ENCODE measurements at places on chromosomes 7 and 10.

DNA sequence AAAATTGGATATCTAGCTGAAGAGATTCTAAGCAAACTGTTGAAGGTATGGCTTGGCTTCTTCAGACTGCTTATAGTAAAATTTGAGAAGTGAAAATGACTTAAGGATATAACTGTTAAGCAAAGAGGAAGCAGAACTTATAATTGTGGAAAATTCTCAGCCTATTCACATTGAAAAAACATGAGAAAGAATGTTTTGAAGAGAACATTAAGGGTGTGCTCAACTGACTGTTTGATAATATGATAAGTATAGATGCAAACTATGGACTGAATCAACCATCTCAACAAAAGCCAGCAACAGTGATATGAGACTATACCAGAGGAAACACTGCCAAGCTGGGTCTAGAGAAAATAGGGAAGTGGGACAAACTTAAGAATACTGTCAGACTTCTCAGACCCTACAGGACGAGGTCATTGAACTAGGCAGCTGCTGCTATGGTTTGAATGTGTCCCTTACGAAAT is 133.1 kb upstream of the PPP1R3A start:
- DNase-seq: no peak

- no peak for DNase-seq
Observed at GRCh38 chr7:26794541-26794940, 69.8 kb downstream of the SKAP2 start.

GRCh38 chr7:134420424-134421125 is 38.3 kb downstream of the AKR1B1 start:
- DNase-seq: no peak

- peak; percentile 64 for DNase-seq
Observed at GRCh38 chr10:128035557-128035973, 90.7 kb downstream of the MKI67 start.

- no peak for DNase-seq
Observed at GRCh38 chr10:118321724-118322575, 20.2 kb downstream of the FAM204A start.

DNA sequence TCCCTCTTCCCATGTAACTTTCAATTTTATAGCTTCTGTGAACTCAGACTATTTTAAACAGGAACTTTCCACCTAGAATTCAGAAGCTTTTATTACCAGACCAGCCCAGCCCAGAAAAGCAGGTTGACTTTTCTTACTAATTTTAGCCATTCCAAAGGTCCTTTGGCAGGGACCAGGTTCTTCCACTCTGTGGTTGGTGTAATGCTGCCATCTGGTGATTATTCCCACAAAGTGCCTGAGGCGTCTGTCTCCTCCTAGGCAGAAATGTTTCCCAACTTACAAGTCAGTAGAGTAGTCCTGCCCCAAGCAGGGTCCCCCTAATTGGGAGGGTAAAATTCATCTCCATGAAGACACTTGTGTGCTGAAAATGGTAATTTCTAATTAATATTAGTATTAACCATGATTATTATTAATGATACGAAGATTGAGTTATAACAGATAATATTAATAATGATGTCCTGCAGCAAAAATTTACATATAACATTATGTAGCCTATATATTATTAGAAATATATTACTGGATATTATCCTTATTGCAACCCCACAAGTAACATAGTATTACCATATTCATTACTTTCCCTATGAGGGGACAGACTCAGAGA is 53.0 kb upstream of the PPP1R17 start:
- DNase-seq: no peak

- no peak for DNase-seq
Observed at GRCh38 chr10:42924484-42924883, 141.9 kb downstream of the BMS1 start.

- no peak for DNase-seq
Observed at GRCh38 chr7:75849573-75849972, 29.3 kb upstream of the RHBDD2 start.

- no peak for DNase-seq
Observed at GRCh38 chr10:99993701-99994689, 15.8 kb downstream of the DNMBP start.

DNA sequence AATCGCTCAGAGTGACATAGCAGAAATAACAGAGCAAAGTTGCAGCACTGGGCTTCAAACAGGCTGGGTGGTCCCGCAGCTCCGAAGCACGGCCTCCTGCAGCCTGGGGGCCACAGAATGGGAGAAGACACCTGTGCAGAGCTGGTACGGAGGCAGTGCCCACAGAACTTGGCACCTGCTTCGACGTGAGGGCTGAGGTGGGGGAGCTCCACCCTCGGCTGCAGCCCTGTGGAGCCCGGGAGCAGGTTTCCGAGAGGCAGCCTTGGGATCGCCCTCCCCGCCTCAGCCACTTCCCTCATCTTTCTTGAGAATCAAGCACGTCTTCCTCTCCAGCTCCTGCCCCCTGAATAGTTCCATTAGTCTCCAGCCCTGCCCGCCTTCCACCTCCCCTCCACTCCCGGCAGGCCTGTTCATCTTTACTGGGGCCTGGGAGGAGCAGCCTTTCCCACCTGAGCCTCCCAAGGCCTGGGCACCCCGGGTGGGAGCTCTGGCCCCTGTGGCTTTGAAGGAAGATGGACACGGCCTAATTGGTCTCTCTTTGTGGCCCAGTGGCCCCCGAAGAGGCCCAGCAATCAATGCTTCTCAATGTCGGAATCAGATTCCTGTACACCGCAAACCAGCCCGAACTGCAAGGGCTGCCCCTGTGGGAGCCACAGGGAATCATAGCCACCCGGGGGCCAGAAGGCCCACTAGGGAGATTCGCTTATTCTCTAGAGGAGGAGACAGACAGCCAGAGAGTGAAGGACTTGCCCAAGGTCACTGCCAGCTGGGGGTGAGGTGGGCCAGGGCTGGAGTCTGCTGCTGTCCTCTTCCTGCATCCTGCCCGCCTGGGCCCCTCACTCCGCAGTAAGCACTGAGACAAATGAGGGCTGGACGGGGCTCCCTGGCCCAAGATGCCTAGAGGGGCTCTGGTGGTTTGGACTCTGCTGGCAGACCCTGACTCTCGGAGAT is 17.0 kb upstream of the PCBD1 start:
- DNase-seq: no peak

- DNase-seq: no peak
Observed at GRCh38 chr10:93435621-93436397, 46.3 kb downstream of the MYOF start.

DNA sequence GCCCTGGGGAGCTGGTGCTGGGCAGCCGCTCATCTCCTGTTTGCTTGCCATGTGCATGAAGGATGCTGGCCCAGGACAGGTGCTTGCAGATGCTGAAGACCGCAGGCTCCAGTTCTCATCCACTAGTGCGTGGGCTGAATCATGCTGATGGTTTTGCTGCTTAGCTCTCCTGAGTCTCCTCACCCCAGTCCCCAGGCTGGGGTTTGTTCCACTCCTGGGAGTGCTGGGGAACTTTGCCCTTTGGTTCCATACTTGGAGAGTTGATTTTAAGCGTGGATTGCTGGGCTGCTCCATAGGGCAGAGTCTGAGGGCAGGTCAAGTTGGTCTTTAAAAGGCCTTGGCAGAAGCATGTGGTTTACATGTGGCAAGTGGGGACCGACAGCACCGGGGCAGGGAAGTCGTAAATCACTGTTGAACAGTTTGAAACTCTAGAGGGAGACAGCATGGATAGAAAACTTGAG is 9.1 kb downstream of the DYNC2I1 start:
- no peak for DNase-seq

DNA sequence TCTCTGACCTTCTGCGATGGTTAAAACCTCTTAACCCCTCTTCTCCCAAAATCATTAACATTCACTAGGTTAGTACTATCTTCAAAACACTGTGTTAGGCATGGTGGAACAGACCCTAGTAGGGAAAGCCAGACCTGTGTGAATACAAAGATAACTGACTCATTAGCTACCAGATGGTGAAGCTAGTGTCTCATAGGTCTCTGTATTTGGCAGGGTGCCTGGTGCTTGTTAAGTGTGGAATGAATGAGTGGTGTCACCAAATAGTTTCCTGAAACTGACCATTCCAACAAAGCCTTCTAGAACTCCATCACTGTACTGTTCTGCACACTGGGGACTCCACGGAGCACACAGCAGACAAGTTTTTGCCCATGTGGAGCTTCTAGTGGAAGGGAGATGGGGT is 27.7 kb upstream of the TM9SF3 start:
- no peak for DNase-seq

GRCh38 chr10:42690449-42691360 is 52.3 kb upstream of the ZNF33B start:
- no peak for DNase-seq

GRCh38 chr10:42934842-42935241 is 142.0 kb upstream of the RET start:
- DNase-seq: no peak

- DNase-seq: no peak
Observed at GRCh38 chr7:12635830-12636229, 51.6 kb upstream of the ARL4A start.

DNA sequence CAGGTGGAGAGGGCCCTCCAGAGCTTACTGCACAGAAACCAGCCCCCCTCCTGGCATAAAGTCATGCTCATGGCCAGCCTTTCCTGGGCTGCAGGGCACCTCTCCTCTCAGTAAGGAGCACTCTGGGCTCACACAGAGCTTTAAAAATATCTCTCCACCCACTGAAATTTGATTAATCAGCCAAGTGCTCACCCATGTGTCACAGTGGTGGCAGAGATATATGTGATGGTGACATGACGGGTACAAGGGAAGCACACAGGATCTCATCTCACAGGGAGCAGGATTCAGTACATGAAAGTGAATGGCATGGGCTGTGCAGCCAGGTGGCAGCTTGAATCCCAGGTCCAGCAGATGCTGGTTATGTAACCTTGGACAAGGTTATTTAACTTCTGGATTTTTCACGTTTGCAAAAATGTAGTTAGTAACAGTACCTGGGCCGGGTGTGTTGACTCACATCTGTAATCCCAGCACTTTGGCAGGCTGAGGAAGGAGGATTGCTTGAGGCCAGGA is 144.8 kb downstream of the CALN1 start:
- no peak for DNase-seq

DNA sequence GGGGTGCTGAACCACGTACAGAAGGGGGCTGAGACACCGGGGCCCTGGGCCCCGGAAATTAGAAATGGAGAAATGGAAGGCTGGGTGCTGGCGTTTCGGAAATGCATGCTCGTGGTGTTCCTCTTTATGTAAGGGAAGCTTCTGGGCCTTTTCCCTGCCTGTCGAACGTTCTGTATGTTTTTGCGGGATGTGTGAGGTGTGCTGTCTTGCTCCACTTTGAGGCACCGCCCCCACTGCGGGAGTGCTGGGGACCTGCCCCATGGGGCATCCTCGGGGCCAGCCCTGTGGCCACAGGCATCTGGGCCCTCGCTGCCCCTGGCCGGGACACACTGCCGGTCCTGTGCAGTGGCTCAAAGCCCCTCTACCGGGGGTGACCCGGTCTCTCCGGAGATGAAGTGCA is 1.7 kb upstream of the VENTX start:
- no peak for DNase-seq

DNA sequence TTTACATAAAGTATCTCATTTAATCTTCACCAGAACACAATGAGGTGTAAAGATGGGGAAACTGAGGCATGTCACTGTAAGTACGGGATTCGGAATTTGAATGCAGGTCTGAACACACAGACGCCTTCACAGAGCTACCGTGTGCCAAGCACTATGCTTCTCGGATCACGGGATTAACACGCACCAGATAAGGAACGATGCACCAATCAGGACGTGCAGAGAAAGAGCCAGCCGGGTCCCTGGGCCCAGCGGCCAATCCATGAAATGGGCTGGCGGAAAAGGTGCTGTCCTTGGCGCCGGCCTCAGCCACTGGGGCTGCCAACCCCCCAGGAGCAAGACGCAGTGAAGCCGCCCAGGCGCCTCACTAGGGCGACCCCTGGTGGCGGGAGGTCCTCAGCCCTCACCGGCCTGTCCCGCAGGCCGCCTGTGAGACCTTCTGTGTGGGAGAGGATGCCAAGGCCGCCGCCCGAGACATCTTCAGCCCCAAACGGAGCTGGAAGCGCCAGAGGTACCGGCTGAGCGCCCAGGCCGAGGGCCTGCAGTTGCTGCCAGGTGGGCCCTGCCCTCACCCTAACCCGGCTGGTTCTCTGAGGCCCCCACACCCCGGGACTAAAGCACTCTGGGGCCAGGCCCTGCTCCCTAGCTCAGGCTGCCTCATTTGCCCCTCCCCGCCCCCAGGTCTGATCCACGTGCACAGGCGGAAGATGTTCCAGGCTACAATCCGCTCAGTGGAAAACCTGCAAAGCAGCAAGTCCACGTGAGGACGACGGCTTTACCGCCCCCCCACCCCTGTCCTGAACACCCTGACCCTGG is 15.6 kb downstream of the ATG9B start:
- peak; percentile 83 for DNase-seq

- no peak for DNase-seq
Observed at GRCh38 chr7:22594020-22594419, 94.0 kb upstream of the STEAP1B start.

GRCh38 chr7:27112361-27112760 is 9.9 kb upstream of the HOXA2 start:
- DNase-seq: no peak

GRCh38 chr7:120735791-120736190 is 122.2 kb downstream of the TSPAN12 start:
- no peak for DNase-seq

DNA sequence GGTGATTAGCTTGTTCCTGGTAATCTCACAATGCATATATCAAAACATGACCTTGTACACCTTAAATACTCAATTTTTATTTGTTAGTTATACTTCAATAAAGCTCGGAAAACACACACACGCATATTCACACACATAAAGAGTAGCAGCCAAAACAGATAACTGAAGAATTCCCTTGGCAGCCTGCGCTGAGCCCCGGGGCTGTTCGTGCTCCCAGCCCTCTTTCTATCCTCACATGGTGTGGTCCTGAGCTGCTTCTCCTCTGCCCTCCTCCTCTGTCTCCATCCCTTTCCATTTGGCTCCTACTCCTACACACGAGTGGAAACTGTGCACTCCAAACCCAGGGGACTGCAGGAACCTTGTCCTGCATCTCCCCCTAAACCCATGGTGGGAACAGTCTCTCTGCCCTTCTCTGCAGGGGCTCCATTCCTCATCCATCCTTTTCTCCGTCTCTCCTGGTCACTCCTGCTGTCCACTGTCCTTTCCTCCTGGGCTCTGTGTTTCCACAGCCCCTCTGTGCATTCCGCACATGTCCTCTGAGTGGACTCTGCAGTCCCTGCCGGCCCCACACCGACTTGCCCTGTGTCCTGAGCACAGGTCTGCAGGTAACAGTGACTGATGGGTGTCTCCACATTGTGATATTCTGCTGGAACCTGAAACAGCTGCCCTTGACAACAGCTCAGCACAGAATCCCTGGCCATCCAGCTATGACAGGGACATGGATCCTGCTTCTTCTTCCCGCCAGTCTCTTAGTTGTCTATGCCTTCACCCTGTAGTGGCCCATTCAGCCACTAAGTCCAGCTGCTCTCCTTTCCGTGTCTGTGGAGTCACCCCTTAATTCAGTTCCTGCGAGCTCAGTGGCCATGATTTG is 216.8 kb upstream of the ZNF32 start:
- DNase-seq: no peak
